ENCODE measurements at places on chromosomes 6 and 20.

DNA sequence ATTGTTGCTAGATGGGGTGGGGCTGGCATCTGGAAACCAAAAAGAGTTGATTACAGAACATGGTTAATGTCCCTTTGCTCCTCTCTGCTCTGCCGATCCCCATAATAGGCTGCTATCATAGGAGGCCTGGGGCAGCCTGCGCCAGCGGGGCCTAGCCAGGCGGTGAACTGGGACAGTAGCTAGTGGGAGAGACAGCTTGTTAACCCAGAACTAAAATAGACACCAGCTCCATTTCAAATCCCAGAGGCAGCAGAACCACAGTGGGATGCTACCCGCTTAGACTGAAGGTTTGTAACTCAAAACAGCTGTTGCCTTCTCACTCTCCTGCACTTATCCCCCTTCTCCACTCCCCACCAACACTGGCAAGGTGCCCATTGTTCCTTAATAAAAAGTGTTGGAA, 98.5 kb downstream of the SSR1 start:
- DNase-seq, result no peak

GRCh38 chr6:7604506-7604905, 14.5 kb downstream of the SNRNP48 start:
- DNase-seq, result no peak

- no peak for DNase-seq
Observed at GRCh38 chr20:23710771-23711170, 21.9 kb upstream of the CST4 start.

GRCh38 chr20:35329435-35330139, 37.4 kb upstream of the FAM83C start:
- DNase-seq, result peak; percentile 64

GRCh38 chr6:25100288-25100687, 164.5 kb upstream of the RIPOR2 start:
- no peak for DNase-seq

DNA sequence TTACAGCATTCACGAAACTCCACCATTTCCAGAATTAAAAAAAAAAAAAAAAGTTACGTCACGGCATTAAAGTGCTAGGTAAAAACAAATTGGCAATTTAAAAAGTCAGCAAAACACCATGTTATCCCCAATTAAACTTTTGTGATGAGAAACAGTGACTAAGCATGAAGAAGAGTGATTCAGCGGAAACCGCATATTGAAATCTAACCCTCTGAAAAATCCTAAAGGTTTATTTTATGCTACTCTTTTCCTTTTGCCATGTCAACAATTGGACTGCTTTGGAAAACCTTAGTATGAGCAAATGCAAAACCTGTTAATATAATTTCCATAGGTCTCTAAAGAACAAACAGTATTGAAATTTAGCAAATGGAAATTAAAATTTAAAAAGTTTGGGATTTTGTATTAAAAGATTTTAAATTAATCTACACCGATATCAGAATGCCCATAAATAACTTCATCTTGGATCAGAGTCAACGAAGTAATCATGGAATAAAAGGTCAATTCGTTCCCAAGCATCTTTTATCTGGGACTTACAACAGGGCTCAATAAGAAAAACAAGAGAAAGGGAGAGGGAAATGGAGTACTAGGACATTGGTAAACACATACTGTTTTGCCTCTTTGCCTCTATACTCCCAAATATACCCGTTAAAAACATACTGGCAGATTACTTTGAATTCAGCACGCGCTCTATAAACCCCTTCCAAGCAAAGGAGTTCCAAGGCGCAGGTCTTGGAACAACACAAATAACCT, 1.1 kb downstream of the FBXO30 start:
- DNase-seq, result peak; percentile 46

- no peak for DNase-seq
Observed at GRCh38 chr20:1446536-1446935, 20.1 kb downstream of the NSFL1C start.

GRCh38 chr20:51631011-51631950, 88.8 kb upstream of the NFATC2 start:
- DNase-seq, result no peak

DNA sequence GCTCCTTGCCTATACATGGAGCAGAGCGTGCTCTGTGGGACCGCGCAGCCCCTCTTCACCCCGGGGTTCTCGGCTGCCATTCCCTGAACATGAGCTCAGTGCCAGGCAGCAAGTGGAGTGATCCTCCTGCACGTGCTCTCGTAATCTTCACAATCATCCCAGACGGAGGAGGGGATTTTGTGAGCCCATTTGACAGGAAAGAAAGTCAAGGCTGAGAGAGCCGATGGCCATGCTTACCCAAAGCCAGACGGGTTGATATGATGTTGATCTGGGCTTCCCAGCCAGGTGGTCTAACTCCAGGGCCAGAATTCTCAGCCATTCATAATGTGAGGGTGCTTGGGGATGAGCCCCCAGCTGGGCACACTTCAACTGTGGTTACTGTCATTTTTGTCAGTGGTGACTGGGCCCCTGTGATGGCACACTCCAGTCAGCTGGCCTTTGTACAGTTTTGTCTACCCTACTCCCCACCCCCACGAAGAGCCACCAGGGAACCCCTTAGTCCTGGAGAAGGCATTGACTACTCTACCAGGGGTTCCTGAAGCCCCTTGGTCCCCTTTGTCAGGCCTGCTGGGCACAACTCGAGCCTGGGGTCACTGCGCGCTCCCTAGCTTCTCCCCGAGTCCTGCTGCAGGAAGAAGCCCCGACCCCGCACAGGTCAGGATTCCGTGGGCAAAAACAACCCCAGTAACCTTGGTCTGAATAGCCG, 1.5 kb downstream of the APCDD1L start:
- DNase-seq, result no peak

- DNase-seq, result no peak
Observed at GRCh38 chr20:45593498-45593897, 14.4 kb upstream of the WFDC8 start.

- peak; percentile 47 for DNase-seq
Observed at GRCh38 chr6:113591896-113592827, 265.0 kb upstream of the MARCKS start.

DNA sequence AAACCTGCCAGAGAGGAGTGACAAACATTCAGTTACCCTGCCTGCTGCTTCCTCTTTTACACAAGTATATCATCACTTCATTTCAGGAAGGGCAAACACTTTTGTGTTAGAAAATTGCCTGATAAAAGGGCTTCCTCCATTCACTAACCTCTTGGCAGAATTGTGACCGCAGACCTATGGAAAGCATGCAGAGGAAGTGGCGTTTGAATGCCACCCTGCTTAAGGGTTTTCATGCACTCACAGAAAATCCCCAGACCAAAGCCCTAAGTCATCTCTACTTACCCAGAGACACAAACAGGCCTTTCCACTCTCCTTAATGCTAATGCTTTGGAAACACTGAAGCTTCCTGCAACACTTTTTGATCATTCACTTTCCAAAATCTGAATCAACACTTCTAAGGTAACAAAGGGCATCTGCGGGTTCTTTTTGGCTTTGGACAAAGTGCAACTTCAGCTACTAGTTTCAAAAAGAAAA, 22.1 kb upstream of the RALGAPA2 start:
- DNase-seq, result peak; percentile 80

DNA sequence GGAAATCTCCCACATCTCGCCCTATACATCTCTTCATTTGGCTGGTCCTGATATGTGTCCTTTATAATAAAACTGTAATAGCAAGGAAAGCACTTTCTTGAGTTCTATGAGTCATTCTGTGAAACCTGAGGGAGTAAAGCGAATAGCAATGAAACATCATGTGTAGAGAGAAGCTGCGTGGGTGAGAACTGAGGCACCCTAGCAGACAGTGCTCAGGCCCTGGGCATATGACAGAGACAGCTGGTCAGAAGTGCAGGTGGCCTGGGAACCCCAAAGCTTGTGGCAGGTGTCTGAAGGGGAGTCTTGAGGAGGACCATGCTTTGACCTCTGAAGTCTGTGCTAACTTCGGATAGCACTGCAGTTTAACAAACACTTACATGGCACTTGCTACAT, 1.3 kb upstream of the BLOC1S5 start:
- no peak for DNase-seq

GRCh38 chr6:163314791-163315470, 99.6 kb upstream of the QKI start:
- DNase-seq, result no peak

DNA sequence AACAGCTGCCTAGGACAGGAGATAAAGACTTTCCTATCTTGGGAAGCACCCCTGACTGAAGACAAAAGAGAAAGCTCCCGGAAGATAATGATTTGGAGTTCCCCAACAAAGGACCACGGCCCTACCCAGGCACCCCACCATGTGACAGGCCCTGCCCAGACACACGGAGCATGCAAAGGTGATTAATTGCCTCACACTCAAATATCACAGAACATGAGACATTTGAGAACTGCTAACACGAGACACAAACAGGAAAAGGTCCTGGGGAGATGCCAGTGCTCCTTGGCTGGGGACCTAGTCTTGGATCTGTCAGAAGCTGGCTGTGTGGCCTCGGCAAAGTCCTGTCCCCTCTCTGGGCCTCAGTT, 82.5 kb upstream of the PTPN1 start:
- no peak for DNase-seq

DNA sequence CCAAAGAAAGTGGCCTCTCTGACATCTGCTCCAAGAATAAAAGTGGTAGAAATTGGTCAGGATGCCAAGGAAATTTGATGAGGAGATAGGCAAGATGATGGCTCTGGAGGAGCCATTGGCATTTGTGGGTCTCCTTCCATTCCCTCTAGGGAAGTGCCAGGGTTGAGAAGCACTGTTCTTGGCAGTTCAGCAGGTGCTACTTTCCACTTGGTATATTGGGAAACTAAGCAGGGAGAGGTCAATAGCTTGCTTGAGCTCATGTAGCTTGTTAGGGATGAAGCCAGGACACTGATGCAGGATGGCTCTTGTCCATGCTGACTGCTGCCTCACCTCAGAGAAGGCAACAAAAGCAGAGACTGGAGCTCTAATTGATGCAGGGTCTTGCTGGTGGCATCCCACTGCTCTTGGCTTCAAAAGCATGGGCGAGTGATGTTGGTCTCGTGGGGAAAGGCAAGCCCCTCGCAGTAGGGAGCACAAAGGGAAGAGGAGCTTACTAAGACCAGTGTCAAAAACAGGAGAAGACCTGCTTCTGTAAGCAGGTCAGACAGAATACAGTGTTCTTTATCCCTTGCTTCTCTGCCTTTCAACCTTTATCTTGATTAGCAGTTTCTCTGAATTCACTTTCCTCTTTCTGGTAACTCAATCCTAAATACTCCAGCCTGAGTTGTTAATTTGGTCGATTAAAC, 73.1 kb upstream of the RIPOR2 start:
- DNase-seq, result no peak

GRCh38 chr6:108526739-108527174, 34.0 kb upstream of the FOXO3 start:
- DNase-seq, result no peak

DNA sequence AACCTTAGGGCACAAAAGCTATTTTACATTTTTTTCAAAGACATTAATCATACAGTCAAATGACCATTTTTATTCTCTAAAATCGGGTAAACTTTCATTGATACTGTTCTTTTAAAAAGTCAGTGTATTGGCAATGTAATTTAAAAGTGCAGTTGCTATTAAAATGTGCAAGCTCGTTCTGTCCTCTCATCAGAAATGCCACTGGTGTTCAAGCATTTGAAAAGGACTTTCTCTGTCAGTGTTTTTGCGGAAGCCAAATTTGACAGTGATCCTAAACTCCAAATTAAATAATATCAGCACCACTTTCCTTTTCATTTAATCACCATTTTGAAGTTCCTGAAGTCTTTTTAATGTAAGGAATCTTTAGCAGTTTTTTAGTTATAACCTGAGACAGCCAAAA, 69.6 kb downstream of the AFG1L start:
- DNase-seq, result no peak

- peak; percentile 58 for DNase-seq
Observed at GRCh38 chr6:90940812-90941481, 354.1 kb upstream of the MAP3K7 start.

DNA sequence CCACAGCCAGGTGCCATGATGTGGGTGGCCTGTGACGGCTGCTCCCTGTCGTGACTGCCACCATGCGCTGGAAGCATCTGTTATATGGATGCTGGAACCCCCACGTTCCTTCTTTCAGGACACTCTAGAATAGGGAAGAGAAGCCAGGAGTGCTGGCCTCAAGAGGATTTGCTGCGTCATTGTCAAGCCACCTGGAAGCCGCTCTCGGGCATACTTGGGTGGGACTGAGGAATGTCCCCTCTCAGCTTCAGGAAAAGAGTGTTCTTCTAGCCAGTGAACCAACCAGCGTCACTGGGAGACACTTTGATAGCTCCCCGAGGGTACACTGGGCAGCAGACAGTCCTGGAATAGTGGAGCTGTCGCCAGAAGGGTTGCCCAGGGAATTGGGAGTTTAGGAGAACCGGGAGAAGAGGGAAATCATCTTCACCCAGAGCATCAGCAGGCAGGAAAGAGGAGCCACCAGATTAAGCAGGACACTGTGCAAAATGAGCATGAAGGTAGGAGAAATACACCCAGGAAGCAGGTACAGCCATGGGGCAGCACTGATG, 130.8 kb upstream of the SASH1 start:
- no peak for DNase-seq

- no peak for DNase-seq
Observed at GRCh38 chr6:67458265-67458664, 1176.8 kb upstream of the ADGRB3 start.

DNA sequence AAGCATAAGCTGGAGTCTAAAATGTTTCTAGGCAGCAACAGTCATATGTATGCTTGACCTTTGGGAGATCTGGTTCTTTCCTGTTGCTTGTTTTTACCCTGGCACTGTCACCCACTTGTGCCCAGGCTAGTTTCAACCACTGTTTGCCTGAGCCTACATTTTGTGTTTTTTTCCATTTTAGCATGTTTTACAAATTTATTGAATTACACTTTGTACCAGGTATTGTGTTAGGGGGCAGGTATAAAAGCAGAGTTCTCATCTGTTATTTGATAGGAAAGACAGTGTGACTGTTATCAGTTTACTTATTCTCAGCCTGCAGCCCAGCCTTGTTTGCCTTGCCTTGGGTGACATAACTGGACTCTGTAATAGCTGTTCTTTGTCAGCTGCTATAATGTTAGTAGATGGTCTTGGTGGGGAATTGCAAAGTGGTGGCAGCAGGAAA, 147.0 kb downstream of the CDKAL1 start:
- no peak for DNase-seq

DNA sequence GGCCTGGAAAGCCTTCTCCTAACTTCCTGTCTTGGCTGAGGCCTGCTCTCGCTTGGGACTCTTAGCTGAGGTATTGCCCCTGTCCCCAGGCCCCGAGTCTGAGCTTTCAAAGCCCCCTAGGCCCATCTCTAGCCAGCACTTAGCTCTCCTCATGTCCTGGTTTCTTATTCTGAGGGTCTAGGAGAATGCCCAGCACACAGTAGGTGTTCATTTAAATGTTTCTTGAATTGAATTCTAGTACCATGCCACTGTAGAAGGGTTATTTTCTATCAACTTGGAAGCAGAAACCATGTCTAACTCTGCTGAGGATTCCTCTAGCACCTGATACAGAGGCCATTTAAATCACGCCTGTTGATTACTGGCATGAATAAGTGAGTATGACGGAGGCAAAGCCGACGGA, 98.5 kb downstream of the VEGFA start:
- DNase-seq, result no peak

GRCh38 chr20:528923-529604, 14.5 kb downstream of the CSNK2A1 start:
- no peak for DNase-seq

- no peak for DNase-seq
Observed at GRCh38 chr6:134491477-134491876, 173.6 kb upstream of the SGK1 start.

GRCh38 chr20:50745634-50746137, 14.3 kb downstream of the PARD6B start:
- DNase-seq, result no peak

GRCh38 chr6:97524811-97525210, 241.8 kb upstream of the MMS22L start:
- no peak for DNase-seq

- DNase-seq, result no peak
Observed at GRCh38 chr6:54624216-54624615, 222.4 kb upstream of the FAM83B start.

All from RPMI8226 (cell line).